Hematopoietic multipotent progenitor cell treated with erythropoietin and hydrocortisone succinate and interleukin-3 and kit ligand, for 15 days (in vitro differentiated cells): ENCODE measurements at places on chromosomes 1 and 21.

GRCh38 chr1:40742363-40743061 lies 41.1 kb upstream of the KCNQ4 start:
- no peak for DNase-seq

- no peak for DNase-seq
These were observed 13.4 kb downstream of the C2CD2 start for GRCh38 chr21:41940431-41940830.

- no peak for DNase-seq
These were observed 248.1 kb upstream of the RAB4A start for GRCh38 chr1:229022595-229023333.

- DNase-seq: no peak
These were observed 22.9 kb downstream of the DSTYK start for GRCh38 chr1:205188596-205188995.

DNA sequence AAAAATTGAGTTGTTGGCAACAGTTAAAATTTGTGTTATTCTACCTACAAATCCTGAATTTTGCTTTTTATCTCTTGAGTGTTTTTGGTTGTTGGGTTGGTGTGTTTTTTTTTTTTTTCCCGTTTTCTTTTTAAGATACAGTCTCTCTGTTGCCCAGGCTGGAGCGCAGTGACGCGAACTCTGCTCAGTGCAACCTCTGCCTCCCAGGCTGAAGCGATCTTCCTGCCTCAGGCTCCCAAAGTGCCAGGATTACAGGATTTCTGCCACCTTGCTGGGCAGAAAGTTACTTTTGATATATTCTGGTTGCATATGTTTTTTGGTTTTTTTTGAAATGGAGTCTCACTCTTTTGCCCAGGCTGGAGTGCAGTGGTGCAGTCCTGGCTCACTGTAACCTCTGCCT lies 4.2 kb downstream of the PCNT start:
- no peak for DNase-seq

DNA sequence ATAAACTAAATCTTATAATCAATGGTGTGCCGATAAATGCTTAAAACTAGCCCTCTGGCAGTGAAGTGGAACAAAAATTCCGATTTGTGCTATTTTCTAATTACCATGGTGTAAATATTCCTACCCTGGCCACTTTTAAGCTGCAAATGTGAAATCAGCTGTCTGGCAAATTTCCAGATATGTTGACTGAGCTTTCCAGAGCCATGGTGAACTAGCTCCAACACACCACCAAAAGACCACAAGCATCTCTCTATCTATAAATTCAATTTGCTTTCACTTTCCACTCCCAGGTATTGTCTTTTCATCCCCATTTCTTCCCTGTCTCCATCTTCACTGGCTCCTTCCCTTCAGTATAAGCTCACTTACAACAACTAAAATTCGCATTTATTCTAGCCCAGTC lies 152.3 kb upstream of the RGS18 start:
- no peak for DNase-seq
